Activated CD8-positive, alpha-beta memory T cell treated with anti-CD3 and anti-CD28 coated beads for 1 hour (primary cell): ENCODE measurements at places on chromosomes 13 and 19.

GRCh38 chr19:14473978-14474578 lies 1.1 kb downstream of the PTGER1 start:
- no peak for DNase-seq

GRCh38 chr13:49412749-49413148 lies 31.1 kb downstream of the CAB39L start:
- no peak for DNase-seq

DNA sequence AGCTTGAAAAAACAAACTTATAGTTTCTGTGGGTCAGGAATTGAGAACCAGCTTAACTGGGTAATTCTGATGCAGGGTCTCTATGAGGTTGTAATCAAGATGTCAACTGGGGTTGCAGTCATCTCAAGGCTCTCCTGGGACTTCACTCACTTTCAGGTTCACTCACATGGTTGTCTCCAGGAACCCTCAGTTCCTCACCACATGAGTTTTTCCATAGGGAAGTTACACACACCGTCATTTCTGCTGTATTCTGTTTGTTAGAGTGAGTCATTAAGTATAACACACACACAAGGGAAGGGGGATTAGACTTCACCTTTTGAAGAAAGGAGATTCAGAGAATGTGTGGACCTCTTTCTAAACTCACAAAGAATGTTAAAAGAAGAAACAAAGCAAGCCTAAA lies 34.9 kb upstream of the MLNR start:
- DNase-seq, result no peak

DNA sequence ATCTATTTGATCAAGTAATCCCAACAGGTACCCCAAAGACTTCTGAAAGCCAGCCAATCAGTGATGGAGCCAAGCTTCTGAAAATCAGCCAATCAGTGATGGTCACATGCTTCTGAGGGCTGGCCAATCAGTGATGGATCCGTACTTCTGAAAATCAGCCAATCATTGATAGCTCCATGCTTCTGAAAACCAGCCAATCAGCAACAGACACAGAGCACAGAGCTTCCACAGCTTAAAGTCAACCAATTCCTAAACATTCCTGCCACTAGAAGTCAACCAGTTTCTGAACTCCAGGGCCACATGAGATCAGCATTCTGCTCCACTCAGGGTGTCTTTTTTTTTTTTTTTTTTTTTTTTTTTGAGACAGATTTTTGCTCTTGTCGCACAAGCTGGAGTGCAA lies 8.2 kb upstream of the HSD17B14 start:
- DNase-seq, result no peak

GRCh38 chr13:112963641-112964040 lies 5.4 kb upstream of the MCF2L start:
- DNase-seq, result no peak

DNA sequence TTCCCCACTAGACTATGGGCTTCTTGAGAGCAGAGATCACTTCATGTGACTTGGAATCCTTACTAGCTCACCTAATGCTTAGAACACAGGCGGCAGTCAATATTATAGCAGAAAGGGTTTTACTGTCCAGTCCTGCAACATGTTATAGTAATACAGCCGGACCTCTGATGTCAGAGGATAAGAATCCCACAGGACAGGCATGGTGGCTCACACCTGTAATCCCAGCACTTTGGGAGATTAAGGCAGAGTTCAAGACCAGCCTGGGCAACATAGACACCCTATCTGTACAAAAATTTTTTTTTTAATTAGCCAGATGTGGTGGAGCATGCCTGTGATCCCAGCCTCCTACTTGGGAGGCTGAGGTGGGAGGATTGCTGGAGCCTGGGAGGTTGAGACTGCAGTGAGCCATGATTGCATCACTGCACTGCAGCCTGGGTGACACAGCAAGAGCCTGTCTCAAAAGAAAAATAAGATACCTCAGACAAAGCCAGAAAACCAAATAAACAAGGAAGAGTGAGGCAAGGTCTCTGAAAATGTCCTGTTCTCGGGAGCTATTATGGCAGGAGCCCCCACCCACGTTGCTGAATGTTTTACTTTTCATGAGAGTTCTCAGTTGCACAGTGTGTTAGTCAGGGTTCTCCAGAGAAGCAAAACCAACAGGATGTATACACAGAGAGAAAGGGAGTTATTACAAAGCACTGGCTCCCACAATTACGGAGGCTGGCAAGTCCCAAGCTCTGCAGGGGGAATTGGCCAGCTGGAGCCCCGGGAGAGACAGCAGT lies 100.8 kb downstream of the UBL3 start:
- DNase-seq, result no peak

DNA sequence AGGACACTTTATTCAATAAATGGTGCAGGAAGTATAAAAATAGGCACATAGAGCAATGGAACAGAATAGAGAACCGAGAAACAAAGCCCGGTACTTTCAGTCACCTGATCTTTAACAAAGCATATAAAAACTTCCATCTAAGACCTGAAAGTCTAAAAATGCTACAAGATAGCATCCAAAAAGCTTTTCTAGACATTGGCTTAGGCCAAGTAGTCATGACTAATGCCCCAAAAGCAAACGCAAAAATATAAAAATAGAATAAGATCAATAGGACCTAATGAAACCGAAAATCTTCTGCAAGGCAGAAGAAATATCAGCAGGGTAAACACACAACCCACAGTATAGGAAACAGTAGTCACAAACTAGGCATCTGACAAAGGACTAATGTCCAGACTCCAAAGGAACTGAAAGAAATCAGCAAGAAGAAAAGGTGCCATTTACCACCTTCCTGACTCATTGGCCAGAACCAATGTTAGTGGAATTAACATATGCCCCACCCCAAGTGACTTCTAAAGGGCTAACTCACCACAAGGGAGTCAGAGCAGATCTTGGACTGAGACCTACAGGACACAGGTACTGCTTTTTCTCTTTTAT lies 40.8 kb upstream of the CEACAM21 start:
- no peak for DNase-seq

DNA sequence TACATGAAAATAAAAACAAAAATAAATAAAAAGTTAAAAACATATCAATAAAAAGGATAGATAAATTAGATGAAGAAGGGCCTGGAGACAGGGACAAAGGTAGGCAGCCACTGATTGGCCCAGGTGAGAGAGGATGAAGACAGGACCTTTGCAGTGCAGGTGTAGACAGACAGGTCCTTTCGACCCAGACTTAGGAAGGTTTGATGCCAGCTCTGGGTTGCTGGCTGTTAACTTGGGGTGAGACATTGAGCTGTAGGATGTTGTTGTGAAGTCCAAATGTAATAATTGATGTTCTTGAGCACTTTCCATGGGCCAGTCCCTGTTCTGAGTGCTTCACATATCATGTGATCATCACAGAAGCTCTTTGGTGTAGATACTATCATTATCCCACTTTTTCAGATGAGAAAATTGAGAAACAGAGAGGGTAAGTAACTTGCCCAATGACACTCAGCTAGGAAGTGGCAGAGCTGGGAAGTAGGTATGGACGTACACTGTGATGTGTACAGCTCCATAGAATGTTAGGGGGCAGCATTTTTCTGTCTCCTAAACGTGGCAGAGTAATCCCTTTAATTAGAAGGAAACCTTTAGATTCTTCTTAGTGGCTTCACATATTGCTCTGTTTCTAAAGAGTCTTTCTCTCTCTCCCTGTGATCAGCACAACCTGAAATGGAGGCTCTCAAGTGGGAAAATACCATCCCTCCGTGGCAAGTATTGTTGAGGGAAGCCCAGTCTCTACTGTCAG lies 76.0 kb upstream of the STK24 start:
- DNase-seq, result no peak
